ENCODE measurements at places on chromosomes 4 and X. TPM values are rescaled to one million over a fixed set of nuclear protein-coding genes. Genes with fewer than 3 reads are reported as not detected.
A peak's percentile ranks its signal among the peaks of the same experiment; 100 is the strongest.

DNA sequence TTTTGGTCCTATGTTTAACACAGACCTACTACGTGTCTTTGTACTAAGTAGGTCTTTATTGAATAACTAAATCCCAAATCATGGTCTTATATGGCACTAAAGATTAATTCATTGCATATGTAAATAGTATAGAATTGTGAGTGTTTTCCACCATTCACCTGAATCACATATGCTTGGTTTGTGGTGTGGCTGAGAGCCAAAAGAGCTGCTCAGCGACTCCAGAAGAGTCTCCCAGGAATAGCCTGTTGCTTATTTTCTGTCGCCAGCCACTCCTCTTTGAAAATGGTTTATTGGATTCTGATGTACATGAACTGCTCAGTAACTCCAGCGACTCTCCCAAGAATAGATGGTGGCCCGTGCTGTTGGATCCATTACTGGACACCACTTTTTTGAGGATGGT is 184.5 kb downstream of the CLCN4 start:
- H3K27me3 ChIP-seq, result no peaks in the 10 kb centered on the region
- no peak overlapping the region for H3K4me3 ChIP-seq
- no peaks in the 10 kb centered on the region for H3K36me3 ChIP-seq
- H3K27ac ChIP-seq, result no peak overlapping the region
- no peak for DNase-seq
- H3K4me1 ChIP-seq, result peaks cover 3% of the 10 kb centered on the region

The GPRASP3 gene
- total RNA-seq, result 2.5 TPM

DNA sequence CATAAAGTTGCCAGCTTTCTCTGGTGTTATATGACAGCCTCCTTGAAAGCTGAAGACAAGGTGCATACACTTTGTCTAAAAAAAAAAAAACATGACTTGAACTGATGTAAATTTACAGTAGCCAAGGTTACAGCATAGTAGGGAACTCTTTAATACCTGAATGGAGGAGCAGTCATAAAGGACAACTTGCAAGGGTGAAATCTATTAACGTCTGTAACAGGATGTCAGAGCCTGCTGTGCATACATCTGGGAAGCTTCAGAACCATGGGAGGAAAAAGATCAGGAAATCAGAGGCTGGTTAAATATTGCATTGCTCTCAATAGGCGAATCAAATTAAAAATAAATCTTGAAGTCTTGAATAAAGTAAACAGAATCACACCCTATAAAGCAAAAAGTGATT is 484.0 kb upstream of the CTSO start:
- no peak for DNase-seq
- no peaks in the 10 kb centered on the region for H3K36me3 ChIP-seq
- no peak overlapping the region for H3K4me3 ChIP-seq
- H3K27me3 ChIP-seq, result no peaks in the 10 kb centered on the region
- no peaks in the 10 kb centered on the region for H3K4me1 ChIP-seq
- H3K27ac ChIP-seq, result no peak overlapping the region

DNA sequence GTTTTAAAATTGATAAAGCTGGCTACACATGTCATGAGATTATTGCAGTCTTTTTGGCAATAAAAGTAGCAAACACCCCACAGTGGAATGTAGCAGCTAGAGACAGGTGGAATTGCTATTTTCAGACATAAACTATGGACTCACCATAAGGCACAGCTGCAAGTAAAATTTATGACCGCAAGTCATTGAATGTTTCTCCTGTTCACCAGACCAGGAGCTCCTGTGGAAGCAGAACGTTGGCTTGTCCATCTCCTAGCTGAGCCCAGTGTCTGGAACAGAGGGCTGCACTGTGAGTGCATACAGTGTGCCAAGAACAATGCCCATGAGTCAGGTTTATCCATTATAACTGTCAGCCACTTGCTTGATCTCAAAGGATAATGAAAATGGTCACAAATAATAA is 538.2 kb downstream of the INPP4B start:
- no peak for DNase-seq
- H3K4me3 ChIP-seq, result no peak overlapping the region
- no peak overlapping the region for H3K27ac ChIP-seq
- no peaks in the 10 kb centered on the region for H3K27me3 ChIP-seq
- H3K36me3 ChIP-seq, result peaks cover under 1% of the 10 kb centered on the region
- peaks cover 48% of the 10 kb centered on the region for H3K4me1 ChIP-seq

- H3K4me3 ChIP-seq, result no peak overlapping the region
- H3K27ac ChIP-seq, result no peak overlapping the region
- no peaks in the 10 kb centered on the region for H3K36me3 ChIP-seq
- peaks cover 3% of the 10 kb centered on the region for H3K4me1 ChIP-seq
- no peak for DNase-seq
- H3K27me3 ChIP-seq, result peaks cover 1% of the 10 kb centered on the region
Measured at GRCh38 chr4:102263024-102263787, 82.1 kb downstream of the SLC39A8 start.

- no peaks in the 10 kb centered on the region for H3K27me3 ChIP-seq
- H3K27ac ChIP-seq, result peak overlapping the region; percentile 86
- H3K4me1 ChIP-seq, result peaks cover 51% of the 10 kb centered on the region
- H3K4me3 ChIP-seq, result peak overlapping the region; percentile 57
- no peak for DNase-seq
- H3K36me3 ChIP-seq, result no peaks in the 10 kb centered on the region
Measured at GRCh38 chr4:99090481-99091215, 2.1 kb upstream of the ADH5 start.

Data from chondrocyte (in vitro differentiated cells).